ENCODE measurements at places on chromosomes 5 and 9. TPM values are rescaled to one million over a fixed set of nuclear protein-coding genes. Genes with fewer than 3 reads are reported as not detected.

The GAPT gene
- not detected for total RNA-seq

The PRR7 gene
- 29.7 TPM for total RNA-seq

The RNF44 gene
- total RNA-seq: 13.0 TPM

The UBE2QL1 gene
- total RNA-seq: not detected

The PRLR gene
- total RNA-seq: 0.05 TPM

The HABP4 gene
- 5.4 TPM for total RNA-seq

The B4GALT1 gene
- 107 TPM for total RNA-seq

The BTNL9 gene
- not detected for total RNA-seq

The SPATA31A3 gene
- not detected for total RNA-seq

The SHC3 gene
- 5.8 TPM for total RNA-seq

The STK32A gene
- 0.46 TPM for total RNA-seq

The FCN2 gene
- not detected for total RNA-seq

The PRELID2 gene
- total RNA-seq: 12.2 TPM

The ERAP2 gene
- 11.3 TPM for total RNA-seq

The PCDHB3 gene
- not detected for total RNA-seq

The PRDM9 gene
- total RNA-seq: not detected

The SLC25A48 gene
- total RNA-seq: not detected

The BRINP1 gene
- not detected for total RNA-seq

The SLC36A2 gene
- not detected for total RNA-seq

The CER1 gene
- total RNA-seq: not detected

The GFI1B gene
- total RNA-seq: not detected

The MAMDC2 gene
- total RNA-seq: 1.8 TPM

The CTSV gene
- 45.5 TPM for total RNA-seq

The STOM gene
- total RNA-seq: 172 TPM

The NUTM2F gene
- not detected for total RNA-seq

The CNOT6 gene
- 12.3 TPM for total RNA-seq

The FNIP1 gene
- total RNA-seq: 9.6 TPM

The SMIM33 gene
- total RNA-seq: not detected

The C9orf153 gene
- not detected for total RNA-seq

The VCAN gene
- total RNA-seq: 81.1 TPM

The SLC22A4 gene
- total RNA-seq: 1.6 TPM

The RGMB gene
- total RNA-seq: 22.3 TPM
